ENCODE measurements at places on chromosomes 16 and 17.
A peak's percentile ranks its signal among the peaks of the same experiment; 100 is the strongest.

GRCh38 chr16:20901436-20902112, 1.0 kb downstream of the LYRM1 start:
- peak; percentile 48 for DNase-seq

- DNase-seq = no peak
Observed at GRCh38 chr16:31084584-31085302, 4.0 kb downstream of the PRSS53 start.

DNA sequence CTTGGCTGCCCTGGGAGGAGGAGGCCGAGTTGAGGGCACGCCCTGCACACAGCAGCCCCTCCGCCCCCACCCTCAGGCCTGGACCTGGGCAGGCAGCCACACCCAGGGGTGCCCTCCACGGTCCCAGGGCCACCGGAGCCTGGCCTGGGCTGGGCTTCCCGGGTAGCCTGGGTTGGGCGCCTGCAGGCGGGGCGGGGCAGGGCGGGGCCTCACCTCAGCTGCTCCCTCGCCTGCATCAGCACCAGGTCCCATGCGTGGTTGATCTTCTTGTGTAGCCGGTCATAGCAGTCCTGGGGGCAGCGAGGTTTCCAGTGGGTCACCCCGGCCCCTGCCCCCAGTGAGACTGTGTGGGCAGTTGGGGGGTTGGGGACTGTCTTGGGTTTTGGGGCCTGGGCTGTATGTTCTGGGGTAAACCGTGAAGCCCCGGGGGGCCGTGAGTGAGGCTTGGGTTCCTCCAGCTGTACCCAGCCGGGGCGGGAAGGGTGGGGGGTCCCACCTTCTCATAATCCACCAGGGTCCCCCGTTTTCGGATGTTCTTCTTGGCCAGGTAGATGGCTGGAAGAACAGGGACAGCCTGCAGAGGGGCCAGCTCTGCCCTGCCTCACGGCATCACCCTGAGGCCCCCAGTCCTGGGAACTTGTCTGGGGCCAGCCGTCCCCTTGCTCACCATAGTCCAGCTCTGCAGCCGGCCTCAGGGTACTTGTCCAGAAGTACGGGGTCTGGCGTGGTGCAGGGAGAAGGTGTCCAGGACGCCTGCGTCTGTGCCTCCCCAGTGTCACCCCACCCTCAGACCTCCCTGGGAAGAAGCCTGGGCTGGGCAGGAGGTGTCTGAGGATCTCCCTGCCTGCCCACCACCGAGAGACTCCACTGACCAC, 2.0 kb downstream of the RGS11 start:
- DNase-seq = no peak

DNA sequence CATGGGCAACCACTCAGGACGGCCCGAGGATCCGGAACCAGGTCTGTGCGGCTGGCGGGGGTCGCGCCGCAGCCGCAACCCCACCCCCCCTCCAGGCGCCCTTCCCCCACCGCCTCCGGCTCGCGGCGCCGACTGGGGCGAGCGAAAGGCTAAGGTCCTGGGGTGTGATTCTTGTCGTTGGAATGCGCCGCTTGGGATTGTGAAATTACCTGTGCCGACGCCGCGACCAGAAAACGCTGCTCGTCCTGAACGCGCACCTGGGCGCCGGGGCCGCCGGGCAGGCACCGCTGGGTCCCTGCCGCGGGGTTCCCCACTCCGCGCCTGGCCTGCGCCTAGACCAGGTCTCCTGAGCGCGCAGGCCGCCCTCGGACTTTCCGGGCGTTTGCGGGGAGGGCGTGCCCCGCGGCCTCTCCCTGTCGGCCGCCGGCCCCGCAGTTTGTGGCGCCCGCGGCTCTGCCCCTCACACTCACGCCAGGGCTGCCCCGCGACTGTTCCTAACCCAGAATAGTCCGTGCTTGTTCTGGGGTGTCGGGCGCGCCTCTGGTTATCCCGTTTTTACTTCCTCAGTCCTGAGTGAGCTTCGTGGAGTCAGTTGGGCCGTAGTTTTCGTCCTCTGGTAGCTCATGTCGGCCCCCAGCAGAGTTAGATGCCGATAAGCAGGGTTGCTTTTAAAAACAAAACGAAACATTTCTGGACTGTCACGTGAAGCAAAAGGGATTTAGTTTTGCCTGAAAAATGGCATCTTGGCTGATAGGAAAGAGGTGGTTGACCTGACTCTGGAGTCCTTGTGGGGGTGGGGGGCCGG, 147.2 kb downstream of the SPECC1 start:
- peak; percentile 50 for DNase-seq

GRCh38 chr16:1007284-1007850, 25.8 kb downstream of the SOX8 start:
- DNase-seq = no peak

DNA sequence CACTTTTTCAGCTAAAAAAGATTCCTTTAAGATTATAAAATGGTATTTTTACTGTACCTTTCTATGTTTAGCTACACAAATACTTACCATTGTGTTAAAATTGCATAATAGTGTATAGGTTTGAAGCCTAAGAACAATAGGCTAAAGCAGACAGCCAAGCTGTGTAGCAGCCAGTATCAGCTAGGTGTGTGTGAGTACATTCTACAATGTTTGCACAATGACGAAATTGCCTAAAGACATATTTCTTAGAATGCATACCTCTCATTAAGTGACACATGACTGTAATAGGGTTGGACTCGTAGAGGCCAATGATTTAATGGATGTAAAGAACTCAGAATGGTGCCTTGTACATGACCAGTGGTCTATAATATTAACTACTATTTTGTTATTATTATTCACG, 1.9 kb upstream of the MT1B start:
- no peak for DNase-seq

GRCh38 chr16:12255473-12255872, 278.9 kb downstream of the SNX29 start:
- DNase-seq = no peak

DNA sequence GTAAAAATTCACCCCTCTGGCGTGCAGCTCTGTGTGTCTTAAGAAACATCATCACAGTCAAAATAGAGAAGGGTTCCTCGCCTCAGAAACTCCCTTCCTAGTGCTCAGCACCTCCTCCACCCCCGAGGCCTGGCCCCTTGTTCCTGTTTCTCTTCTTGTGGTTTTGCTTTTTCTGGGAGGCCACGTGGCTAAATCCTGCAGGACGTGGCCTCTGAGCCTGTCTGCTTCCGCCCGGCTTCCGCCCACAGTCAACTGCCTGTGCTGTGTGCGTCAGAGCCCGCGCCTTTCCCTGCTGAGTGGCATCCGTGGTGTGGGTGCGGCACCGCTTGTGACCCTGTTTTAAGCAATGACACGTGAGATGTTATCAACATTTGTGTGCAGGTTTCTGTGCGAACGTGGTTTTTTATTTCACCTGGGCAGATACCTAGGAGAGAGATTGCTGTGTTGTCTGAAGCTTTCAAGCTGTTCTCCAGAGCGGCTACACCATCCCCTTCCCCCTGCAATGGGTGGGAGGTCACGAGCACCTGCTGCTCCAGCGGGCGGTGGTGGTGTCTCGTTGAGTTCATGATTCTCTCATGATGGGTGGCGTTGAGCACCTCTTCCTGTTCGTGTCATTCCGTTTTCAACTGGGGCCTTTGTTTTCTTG, 21.7 kb downstream of the ACSF3 start:
- peak; percentile 80 for DNase-seq

GRCh38 chr16:19071811-19072777, 4.7 kb downstream of the COQ7 start:
- peak; percentile 57 for DNase-seq

DNA sequence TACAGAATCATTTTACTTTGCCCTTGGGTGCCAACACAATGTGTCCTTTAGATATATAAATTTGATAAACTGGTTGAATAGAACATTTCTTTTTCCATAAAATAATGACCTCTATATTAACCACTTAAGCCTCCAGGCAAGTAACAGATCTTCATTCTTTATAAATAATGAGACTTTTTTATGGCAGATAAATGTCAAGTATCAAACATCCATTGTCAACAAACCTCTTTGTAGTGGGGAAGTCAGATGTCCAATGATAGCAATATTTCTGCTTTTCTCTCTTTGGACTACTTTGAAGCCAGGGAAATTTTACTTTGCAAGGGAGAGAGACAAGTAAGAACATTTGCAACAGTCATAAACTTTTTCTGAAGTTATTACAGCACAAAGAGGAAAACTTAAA, 841.2 kb downstream of the CDH8 start:
- DNase-seq = no peak

DNA sequence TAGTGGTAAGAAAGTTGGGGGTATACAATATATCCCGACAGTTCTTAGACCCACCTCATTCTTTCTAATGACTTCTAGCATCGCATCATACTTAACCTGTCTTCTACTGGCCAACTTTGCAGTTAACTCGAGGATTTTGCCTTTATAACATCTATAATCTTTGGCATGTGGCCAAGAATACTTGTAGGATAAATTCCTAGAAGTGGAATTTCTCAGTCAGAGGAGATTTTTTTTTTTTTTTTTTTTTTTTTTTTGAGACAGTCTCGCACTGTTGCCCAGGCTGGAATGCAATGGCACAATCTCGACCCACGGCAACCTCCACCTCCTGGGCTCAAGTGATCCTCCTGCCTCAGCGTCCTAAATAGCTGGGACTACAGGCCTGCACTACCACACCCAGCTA, 253.5 kb downstream of the MRTFB start:
- no peak for DNase-seq

DNA sequence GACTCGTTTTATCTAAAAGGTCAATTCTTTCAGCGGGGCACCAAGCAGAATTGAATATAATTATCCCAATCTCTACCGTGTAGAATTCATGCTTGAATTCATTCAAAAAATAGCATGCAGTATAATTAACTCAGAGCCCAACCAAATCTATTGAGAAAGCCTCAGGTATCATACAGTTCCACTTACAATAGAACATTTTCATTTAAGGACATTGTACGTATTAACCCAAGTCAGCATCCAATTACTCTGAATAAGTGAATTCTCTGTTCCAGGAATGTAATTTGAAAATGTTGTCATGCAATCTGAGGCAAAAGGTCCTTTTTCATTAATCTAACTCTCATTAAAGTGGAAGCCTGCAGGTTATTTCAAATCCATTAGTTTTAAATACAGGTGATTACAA, 78.5 kb downstream of the SALL1 start:
- DNase-seq = no peak

GRCh38 chr17:42171831-42172230, 9.1 kb downstream of the KCNH4 start:
- no peak for DNase-seq

GRCh38 chr17:75367312-75367711, 38.2 kb downstream of the GRB2 start:
- no peak for DNase-seq

DNA sequence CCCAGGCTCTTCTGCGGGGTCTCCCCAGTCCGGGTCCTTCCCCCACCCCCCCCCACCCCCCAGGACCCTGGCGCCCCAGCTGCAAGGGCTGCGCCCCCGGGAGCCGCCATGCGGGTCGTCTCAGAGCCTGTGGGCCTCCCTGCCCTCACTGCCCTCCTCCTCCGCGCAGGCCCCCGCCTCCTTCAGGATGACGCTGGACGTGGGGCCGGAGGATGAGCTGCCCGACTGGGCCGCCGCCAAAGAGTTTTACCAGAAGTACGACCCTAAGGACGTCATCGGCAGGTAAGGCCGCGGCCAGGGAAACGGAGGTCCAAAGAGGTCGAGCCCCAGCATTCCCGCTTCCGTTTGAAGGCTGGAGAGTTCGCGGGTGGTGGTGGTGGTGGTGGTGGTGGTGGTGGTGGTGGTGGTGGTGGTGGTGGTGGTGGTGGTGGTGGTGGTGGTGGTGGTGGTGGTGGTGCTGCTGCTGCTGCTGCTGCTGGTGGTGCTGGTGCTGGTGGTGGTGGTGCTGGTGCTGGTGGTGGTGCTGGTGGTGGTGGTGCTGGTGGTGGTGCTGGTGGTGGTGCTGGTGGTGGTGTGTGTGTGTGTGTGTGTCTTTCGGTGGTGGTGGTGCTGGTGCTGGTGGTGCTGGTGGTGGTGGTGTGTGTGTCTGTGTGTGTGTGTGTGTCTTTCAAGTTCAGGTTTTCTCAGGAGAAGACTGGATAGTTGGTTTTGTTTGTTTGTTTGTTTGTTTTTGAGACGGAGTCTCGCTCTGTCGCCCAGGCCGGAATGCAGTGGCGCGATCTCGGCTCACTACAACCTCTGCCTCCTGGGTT, 615 bp downstream of the PHKG2 start:
- DNase-seq = no peak

DNA sequence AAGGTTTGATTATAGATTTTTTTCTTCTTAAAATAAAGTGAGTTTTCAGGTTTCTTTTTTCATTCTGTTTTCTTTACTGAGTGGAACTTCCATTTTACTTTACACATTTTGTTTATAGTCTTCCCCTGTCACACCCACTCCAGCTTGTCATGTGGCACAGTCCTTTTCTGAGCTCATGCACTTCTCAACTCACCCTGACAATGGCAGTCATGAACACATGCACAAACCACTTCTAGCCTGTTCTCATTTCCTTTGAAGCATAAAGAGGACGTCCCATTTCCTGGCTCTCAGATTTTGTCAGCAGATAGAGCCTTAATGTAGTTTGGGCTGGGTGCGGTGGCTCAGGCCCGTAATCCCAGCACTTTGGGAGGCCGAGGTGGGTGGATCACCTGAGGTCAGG, 168.0 kb downstream of the AHSP start:
- DNase-seq = peak; percentile 35

GRCh38 chr17:37359682-37360188, 16.1 kb upstream of the C17orf78 start:
- DNase-seq = no peak

DNA sequence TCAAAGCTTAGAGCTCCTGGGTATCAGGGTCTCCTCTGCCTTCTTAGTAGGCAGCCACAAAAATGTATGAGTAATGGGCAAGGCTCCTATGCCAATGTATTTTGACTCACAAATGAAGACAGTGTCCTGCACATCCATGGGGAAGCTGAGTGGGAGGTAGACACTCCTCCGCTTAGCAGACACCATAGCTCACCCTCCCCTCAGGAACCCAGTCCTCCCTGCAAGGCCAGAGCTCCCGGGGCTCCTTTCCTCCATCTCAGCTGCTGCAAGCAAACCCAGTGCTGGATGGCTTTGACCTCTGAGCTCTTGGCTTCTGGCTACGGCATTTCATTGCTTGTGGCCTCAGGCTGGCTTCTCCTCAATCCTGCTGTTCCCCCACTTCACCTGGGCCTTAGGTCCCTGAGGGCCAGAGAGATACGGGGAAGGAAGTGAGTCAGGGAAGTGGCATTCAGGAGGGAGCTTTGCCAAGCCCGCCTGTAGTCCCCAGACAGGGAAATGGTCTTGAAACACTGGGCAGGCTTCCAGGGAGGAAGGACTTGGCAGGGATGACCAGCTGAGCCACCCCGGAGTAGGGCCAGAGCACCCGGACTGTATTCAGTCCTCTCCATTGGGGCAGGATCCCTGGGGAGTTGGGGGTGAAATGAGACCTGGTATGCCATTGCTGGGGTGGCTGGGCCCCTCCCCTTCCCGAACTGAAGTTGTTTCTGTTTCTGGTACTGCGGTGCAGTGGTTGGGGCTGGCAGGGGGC, 4.5 kb downstream of the ABCC3 start:
- no peak for DNase-seq

- DNase-seq = no peak
Observed at GRCh38 chr16:67183-67791, 5.1 kb downstream of the RHBDF1 start.

- DNase-seq = no peak
Observed at GRCh38 chr17:75338335-75338734, 49.1 kb upstream of the SLC25A19 start.

GRCh38 chr16:30429418-30429677, 482 bp downstream of the DCTPP1 start:
- no peak for DNase-seq

- DNase-seq = no peak
Observed at GRCh38 chr16:8565498-8565897, 24.8 kb downstream of the TMEM114 start.

GRCh38 chr16:19147126-19147525, 20.9 kb upstream of the SYT17 start:
- DNase-seq = no peak

All from activated naive CD8-positive, alpha-beta T cell treated with anti-CD3 and anti-CD28 coated beads, Interleukin-2, amount 10 ng/mL, durations not matched to agents 7 days and 5 days (primary cell).